ENCODE measurements at places on chromosomes 2 and 18.

DNA sequence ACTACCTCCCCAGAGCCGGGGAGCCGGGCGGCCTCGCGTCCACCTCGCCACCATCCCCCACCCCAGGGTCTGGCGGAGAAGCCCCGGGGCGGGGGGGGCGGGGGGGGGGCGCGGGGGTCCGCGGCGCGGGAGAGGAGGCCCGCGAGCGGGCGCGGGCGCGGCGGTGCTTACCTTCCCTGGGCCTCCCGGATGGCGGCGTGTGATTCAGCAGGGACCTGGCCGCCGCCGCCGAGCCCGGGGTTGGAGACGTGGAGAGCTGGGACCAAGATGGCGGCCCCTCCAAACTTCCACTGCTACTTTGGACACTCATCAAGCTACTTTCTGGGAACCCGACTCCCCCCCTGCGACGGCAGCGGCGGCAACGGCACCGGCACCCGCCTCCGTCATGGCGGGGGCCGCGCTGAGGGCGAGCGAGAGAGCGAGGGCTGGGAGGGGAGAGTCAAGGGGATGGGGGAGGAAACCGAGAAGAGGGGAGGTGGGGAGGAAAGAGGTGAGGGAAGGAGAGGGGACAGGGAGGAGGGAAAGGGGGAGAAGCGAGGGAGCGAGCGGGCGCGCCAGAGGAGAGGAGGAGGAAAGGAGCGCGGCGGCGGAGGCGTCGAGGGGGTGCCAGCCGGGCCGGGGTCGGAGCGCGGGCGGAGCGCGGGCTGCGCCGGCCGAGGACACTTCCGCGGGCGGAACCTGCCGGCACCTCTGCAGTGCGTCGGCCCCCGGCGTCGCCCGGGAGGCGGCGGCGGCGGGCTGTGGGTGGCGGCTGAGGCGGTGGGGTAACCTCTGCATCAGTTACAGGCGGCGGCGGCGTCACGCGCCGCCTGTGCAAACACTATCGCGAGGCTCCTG is at the start of gene TLK1:
TSS of gene TLK1 (minus strand) at position 775 of the 837 bp plus-strand sequence. CDS start at position 310, 465 bp downstream.
- peak; percentile 46 for DNase-seq

- DNase-seq = no peak
These were observed 9.7 kb upstream of the ATP6V1B1 start for GRCh38 chr2:70926042-70926441.

DNA sequence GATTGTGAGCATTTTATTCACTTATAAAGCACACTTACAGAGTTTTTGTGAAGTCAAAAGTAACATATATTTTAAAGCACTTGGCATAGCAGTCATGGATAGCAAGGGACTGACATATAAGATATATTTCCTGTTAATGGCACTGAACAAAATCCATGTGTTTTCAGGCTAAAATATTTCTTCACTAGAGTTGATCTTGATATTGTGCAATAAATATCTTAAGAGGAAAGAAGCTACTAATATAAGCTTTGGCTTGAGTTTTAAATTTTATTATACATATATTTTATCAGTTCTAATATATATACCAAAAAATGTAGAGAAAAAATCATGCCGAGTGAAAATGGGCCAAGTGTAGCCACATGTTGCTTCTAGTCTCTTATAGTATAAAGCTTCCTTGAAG is 189.7 kb upstream of the DPP10 start:
- no peak for DNase-seq

GRCh38 chr2:75130171-75130570 is 69.1 kb downstream of the TACR1 start:
- no peak for DNase-seq

- DNase-seq = no peak
These were observed 26.5 kb downstream of the SCYGR8 start for GRCh38 chr2:227772197-227772661.

GRCh38 chr2:109062859-109063700 is 65.9 kb upstream of the SH3RF3 start:
- no peak for DNase-seq

- no peak for DNase-seq
These were observed 228.9 kb downstream of the RNF144A start for GRCh38 chr2:7146151-7146550.

GRCh38 chr2:38246105-38246504 is 131.0 kb downstream of the ATL2 start:
- no peak for DNase-seq

DNA sequence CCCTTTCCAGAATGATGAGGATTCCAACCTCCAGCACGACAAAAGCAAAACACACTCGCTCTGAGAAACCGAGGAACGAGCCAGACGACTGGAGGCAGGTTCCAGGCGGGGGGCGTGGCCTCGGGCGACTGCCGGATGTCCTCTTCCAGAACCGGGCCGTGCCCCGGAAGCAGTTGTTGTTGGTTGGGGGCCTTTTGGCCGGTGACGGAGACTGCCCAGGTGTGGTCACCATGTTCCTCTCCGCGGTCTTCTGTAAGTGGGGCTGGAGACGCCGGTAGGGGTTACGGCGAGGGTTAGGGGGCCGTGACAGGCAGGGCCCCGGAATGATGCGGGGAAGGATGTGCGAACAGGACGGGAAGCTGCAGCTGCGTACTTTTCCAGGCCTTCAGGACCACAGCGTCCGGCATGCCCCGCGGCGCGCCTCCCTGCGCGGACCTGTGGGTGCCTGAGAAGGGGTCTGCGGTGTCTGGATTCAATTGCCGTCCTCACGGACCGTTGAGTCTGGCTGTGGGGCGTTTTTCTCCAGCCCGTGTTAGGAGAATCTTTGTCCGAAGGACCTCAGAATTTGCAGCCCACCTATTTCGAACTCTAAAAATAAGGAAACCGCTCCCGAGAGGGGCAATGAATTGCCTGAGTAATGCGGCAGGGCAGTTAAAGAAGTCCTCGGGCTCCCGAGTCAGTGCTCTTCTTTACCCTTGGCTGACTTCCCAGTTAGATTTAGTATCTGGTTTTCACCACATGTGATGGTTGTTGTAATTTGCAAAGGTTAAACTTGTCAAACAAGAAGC is at the start of gene MRPL33:
TSS of gene MRPL33 (plus strand) at position 172 of the 788 bp plus-strand sequence. CDS start at position 231, 59 bp downstream.
- peak; percentile 86 for DNase-seq

DNA sequence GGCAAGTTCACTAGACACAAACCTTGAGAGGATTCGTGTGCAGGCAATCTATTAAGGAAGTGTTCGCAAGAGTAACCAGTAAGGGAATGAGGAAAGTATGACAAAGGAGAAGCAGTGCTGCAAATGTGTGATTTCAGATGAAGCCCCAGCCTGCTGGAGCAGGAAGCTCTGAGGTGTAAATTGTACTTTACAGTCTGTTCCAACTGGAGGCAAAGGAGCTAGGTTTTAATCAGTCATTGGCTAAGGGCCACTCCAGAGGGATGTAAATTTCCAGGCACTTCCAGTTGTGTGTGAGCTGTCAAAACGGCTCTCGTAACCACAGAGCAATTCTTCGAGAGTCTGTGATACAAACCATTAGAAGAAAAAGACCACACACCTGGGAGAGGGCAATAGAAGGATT is 359.5 kb upstream of the FAM98A start:
- DNase-seq = no peak

DNA sequence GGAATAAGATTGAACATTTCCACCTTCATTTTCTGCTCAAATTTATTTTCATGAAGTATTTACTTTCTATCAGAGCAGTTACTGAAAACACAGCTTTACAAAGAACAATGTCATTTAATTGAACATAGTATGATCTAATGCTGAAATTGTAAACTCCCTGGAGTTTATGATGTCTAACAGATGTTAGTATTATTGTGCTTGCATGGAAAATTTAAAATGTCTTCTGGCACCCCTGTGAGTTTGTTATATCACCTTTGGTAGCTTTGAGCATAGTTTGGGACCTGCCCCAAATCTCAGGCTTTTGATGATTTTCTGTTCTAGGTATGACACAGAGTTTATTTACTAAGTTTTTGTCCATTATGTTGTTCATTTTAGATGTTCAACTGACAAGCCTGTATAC is 28.1 kb downstream of the FAM171B start:
- no peak for DNase-seq

DNA sequence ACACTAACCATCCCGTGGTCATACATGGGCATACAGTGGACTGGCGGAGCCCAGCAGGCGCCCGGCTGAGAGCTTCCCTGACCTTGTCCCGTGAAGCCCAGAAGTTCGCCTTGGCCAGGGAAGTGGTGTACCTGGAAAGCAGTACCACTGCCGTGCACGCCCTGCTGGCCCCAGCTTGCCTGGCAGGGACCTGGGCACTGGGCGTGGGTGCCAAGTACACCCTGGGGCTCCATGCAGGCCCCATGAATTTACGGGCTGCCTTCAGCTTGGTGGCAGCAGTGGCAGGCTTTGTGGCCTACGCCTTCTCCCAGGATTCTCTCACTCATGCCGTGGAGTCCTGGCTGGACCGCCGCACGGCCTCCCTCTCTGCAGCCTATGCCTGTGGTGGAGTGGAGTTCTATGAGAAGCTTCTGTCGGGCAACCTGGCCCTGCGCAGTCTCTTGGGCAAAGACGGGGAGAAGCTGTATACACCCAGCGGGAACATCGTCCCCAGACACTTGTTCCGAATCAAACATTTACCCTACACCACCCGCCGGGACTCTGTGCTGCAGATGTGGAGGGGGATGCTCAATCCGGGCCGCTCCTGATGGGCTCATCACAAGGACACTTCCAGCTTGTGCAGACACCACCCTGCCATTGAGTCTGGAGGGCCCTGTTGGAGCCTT is 2.3 kb downstream of the TMEM177 start:
- no peak for DNase-seq

DNA sequence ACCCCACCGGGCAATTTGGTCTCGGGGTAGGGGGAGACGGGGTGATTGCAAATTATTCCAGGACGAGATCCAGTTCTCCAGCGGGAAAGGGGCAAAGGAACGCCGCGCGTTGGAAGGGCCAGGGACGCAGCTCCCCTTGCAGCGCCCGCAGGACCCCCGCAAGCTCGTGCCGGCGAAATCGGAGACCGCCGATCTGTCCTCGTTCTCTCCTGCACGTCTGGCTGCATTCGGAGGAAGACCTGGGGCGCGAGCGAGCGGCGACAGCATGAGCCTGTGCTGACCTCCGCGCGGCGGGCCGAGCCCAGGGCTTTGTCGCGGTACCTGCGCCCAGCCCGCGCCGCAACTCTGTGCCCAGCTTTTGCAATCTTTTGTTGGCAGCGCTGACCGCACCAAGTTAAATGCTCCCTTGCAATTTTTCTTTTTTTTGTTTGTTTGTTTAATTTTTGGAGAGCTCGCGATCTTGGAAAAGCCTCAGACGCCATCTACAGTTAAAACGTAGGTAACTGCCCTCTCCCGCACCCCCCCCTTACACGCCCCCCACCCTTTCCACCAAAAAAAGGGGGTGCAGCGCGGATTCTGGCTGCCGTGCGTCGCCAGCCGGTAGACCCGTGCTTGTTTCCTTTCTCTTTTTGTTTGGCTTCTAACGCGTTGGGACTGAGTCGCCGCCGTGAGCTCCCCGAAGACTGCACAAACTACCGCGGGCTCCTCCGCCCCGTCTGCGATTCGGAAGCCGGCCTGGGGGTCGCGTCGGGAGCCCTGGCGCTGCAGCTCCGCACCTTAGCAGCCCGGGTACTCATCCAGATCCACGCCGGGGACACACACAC is 667 bp downstream of the TRIB2 start:
- DNase-seq = no peak

DNA sequence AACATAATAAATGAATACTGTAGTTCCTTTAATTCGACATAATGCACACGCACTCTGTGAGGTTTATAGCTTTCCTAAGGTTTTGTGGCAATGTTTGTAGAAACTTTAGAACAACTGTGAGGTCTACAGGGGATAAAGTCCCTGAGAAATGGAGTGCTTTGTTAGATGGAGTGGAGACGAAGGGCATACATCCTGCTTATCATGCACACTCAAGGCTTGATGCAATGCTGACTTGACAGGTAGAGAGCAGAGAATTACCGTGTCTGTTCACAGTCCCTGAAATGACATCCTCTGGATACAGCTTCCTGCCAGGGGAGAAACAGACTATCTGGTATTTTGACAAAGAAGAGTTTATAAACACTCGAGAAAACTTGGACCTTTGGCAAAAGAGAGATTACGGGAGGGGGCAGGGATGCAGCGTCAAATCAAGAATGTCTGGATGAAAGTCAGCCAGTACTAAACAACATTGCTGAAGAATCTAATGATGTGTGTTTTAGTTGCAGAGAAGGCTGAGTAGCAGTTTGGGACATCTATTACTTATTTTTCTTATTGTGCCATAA is 766.9 kb upstream of the ZEB2 start:
- DNase-seq = no peak

DNA sequence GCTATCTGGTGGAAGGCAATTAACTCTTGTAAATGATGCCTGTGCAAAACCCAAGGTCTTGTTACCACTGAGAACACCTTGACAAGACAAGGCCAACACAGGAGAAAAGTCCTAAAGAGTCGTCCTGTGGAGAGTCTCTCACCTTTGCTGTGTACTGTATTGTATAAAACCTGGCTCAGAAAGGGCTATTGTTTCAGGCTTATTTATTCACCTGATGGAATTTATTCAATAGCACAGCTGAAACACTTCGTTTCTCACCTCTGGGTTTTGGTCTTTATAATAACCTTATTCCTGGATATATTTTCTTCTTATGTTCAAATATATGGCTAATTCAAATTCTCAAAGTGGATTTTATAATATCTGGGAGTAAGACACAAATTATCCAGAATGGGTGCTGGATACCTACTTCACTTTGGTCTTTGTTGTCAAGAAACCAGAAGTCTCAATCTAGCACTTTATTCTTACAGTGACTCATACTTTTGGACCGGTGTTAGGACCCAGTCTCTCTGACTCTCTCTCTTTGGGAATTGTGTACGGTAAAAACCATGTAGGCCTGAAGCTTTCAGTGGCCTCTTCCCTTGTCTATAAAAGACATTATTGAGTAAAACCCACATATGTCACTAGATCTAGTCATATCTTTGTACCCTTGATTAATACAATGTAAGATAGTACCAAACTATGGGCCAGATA is 16.1 kb upstream of the STAT4 start:
- no peak for DNase-seq

DNA sequence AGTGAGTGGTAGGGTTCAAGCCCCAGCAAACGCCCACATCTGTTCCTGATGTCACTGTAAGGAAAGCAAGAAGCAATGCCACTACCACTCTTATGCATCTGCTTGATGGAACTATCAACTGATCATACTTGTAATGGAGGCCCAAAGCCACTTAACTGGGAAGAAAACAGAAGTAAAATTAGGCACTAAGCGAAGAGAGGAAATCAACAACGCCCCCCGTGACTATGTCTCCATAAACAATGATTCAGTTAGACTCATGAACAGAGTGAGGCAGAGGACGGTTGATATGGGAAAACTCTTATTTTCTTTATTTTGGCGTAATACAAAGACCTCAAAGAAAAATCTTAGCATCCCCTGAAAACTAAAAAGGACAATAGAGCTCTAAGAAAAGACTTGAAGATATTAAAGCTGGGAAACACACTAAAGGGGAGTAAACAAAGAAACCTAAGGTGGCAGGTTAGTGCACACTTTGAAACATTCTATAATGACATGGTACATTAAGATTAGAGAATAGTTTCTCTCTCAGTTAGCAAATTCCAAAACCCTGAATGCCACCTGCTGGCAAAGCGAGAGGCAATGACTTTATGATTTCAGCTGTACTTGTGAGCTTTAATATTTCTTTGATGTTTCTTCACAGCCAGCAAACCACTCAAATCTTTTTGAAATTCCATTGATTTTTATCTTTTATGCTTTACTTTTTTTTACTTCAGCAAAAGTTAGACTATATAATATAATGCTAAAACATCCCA is 86.5 kb downstream of the LRP2 start:
- DNase-seq = no peak

GRCh38 chr2:223226264-223226663 is 174.3 kb downstream of the KCNE4 start:
- no peak for DNase-seq

- no peak for DNase-seq
These were observed 458.7 kb upstream of the HS6ST1 start for GRCh38 chr2:128777196-128778035.

- DNase-seq = no peak
These were observed 131.5 kb downstream of the PRKCE start for GRCh38 chr2:45782986-45783385.

- no peak for DNase-seq
These were observed 7.0 kb upstream of the ZNF407 start for GRCh38 chr18:74590671-74591070.

All from thoracic aorta (tissue), 2 donors.